ENCODE measurements at places on chromosomes 12 and 14. TPM values are rescaled to one million over a fixed set of nuclear protein-coding genes. Genes with fewer than 3 reads are reported as not detected.

DNA sequence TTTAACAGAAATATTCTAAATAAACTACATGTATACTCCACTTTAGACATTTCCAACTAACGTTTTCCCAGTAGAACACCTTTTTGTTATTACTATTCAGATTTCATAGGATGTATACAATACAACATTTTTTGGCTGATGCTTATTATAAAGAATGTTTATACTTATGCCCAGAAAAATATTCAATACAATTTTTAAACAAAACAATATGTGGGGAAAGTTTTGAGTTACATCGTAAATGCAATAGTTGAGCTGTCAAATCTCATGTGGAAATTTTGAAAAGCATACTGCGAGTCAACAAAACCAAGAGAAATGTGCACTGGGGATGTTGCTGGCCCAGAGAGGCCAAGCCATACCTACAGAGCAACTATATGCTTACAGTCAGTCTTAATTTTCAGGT, 18.2 kb upstream of the MON2 start:
- DNase-seq: no peak

DNA sequence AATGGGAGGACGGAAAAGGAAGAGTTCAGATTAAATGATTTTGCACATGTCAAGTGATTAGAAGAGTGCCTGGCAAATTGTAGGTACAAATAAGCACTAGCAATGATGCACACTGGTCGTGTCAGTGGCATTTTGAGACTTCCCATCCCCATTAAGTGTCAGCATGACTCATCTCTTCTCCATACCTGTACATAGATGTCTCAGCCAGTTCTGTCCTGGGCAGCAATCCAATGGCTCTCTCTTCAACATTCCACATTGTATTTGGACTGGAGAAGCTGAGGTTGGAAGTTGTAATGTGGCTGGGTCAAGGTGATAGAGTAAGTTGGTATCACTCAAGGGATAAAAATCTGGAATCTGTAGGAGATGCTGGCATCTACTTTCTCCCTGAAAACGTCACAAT, 742.7 kb downstream of the VRK1 start:
- DNase-seq: no peak

GRCh38 chr14:23375527-23376251, 1.2 kb upstream of the CMTM5 start:
- DNase-seq: no peak

GRCh38 chr14:22184157-22184829, 404.7 kb downstream of the DAD1 start:
- no peak for DNase-seq

DNA sequence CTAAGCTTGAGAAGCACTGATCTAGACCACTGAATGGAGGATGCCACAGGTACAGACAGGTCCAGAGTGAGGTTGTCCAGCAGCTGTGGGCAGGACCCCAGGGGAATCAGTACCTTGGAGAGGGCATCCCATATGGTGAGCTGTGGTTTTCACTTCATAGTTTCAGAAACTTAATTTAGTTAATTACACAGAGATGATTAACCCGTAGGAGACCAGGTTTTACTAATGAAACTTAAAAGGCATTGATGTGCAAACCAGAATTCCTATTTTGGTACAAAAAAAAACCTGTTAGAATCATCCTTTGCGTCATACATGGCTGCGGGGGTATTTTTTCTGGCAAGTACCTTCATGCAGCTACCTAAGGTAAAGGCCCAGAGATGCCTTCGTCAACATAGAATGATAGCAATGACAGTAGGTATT, 159.3 kb downstream of the DACT1 start:
- DNase-seq: no peak

- DNase-seq: peak; percentile 90
These were observed 122.7 kb downstream of the SLC38A6 start for GRCh38 chr14:61103541-61104339.

GRCh38 chr12:123250471-123251383, 17.5 kb downstream of the MTRFR start:
- DNase-seq: peak; percentile 81

The FCF1 gene
- total RNA-seq: 44.4 TPM

The RASAL1 gene
- 1.8 TPM for total RNA-seq

All from kidney epithelial cell (primary cell).